ENCODE measurements at places on chromosomes 5 and 9.

- DNase-seq = no peak
These were observed at the start of gene WNK2 for GRCh38 chr9:93183663-93184431. WNK2 (plus strand) TSS chr9:93184139; CDS start chr9:93184930, 791 bp downstream.

DNA sequence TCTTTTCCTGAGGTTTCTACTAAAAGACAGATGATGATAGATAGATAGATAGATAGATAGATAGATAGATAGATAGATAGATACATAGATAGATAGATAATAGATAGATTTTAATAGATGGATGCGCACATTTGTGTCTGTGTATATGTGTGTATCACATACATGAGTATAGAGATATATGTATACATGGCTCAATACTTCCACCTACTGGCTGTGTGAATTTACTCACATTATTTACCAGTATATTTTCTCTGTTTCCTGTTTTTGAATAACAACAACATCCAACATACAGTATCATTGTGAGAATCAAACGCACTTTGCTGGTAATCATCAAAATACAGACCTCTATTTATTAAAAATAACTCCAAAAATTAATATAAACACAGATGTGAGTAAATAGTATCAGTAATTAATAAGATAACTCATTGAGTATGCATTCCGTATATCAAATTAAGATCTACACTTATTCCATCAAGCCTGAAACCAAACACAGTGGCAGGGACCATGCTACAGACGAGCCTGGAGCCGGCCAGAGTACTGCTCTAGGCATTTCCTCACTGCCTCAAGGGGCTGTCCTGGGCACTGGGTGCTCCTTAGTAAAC, 338.0 kb downstream of the SEMA5A start:
- peak; percentile 21 for DNase-seq

DNA sequence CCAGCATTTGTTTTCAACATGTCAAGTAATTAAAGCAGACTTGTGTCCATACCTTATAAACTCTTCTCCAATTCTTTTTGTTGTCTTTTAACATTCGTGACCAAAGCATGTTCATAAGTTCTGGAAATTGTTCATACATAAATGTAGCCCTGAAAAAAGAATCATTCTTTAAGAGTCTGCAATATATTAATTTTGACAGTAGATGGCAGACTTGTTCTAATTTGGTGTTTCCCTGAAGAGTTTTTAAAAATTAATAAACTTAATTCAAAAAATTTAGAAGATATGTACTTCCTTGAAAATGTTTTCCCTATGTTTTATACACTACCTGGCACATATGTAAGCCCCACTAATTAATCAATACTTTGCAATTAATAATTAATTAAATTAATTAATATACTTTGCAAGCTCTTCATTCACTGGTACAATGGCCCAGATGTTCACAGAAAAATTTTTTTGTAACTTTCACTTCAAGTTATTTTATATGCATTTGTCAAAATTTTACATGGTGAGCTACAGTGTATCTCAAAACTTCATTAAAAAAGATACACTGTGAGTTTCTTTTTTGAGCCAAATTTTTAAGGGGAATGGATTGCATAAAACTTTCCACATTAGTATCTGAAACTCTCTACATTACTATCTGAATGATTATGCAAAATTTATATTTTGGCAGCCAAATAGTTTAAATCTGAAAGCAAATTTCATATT, 42.1 kb downstream of the CLINT1 start:
- DNase-seq = no peak

GRCh38 chr9:107875571-107875980, 386.0 kb upstream of the KLF4 start:
- DNase-seq = peak; percentile 82

DNA sequence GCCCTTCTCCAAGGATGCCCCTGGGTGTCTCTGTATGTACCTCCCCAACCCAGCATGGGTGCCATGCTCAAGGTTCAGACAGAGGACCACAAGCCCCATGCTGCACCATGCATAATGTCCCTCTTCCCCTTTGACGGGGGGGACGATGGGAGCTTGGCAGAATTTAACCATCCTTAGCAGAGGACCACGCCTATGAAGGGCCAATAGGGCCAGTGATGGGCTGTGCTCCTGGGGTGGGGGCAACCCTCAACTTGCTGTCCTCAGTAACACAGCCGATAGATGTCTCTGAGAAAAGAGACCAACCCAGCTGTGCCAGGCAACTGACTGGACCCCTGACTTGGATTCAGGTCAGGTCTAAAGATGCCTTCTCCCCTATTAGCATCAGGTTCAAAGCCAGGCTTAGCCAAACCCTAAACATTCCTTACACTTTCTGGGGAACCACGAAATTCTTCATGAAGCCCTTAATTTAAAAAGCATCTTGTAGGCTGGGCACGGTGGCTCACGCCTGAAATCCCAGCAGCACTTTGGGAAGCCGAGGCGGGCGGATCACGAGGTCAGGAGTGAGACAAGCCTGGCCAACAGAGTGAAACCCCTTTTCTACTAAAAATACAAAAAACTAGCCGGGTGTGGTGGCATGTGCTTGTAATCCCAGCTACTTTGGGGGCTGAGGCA, 20.7 kb upstream of the JADE2 start:
- DNase-seq = no peak

GRCh38 chr5:111756581-111757354, at the start of gene NREP:
NREP (minus strand) TSS chr5:111757194; CDS start chr5:111755772, 1,422 bp downstream.
- no peak for DNase-seq
